Cardiac muscle cell (in vitro differentiated cells and primary cell): ENCODE measurements at places on chromosomes 5 and 9.
A peak's percentile ranks its signal among the peaks of the same experiment; 100 is the strongest.

GRCh38 chr5:153866176-153866575, 172.5 kb downstream of the FAM114A2 start:
- no peak for DNase-seq

DNA sequence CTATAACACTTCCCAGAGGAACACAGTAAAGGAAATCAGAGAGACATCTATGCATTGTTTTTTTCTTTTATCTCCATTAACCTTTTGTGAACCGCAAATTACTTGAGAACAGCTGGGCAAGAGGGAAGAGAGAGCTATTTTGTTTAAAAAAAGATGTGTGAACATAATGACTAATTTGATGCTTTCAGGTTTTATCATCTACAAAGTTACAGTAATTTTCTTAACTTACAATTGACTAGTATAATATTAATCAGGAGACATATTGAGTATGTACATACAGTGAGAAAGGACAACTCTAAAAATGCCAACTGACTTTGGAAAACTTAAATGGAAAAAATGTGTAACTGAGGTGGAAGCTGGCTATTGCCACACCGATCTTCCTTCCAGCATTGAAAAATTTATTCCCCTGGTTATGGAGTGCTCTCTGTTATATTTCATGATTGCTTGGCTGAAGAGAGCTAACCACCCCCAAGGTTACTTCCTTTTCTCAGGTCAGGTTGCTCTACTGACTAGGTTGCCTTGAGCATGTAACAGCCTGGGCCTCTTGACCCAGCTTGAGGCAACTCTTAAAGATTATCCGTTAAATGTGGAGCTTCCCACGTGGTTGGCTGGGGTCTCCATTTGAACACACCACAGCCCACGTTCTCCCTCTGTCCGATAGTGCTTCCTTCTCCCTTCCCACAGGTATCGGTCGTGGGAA, 62.6 kb upstream of the C6 start:
- no peak for DNase-seq

DNA sequence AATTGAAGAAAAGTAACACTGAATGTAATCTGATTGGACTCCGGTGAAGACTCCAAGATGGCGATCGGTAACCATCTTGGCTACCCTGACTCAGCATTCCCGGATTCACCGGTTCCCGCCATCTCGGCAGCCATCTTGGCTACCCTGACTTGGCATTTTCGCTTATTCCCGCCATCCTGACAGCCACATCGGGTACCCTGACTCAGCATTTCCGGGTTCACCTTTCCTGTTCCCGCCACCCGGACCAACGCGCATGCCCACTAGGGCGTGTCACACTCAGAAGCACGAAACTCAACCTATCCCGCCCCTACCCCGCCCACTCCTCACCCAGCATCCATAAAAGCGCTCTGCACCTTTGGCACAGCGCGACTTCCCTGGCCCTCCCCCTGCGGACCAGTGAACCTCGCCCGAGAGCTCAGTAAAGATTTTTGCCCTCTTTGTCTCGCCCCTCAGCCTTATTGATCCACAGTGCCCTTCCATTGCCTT, 17.2 kb downstream of the SPTLC1 start:
- DNase-seq = no peak

DNA sequence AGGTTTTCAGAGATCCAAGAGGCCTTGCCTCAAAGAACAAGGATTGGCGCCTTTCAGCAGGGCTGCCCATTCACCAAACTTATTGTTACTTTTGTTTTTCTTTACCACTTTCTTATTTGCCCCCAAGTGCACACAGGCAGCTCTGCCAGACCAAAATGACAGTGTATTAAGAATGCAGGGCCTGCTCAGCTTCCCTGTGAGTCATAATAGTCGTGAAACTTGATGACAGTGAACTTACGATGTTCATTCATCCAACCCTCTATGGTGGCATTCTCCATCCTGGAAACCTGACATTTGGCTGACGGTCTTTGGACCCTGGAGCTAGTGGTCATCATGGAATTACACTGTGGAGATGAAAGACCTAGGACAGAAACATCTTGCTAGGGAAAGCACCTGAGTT, 44.3 kb downstream of the UBE2QL1 start:
- DNase-seq = no peak

GRCh38 chr9:110188101-110188500, 19.9 kb downstream of the C9orf152 start:
- DNase-seq = no peak

DNA sequence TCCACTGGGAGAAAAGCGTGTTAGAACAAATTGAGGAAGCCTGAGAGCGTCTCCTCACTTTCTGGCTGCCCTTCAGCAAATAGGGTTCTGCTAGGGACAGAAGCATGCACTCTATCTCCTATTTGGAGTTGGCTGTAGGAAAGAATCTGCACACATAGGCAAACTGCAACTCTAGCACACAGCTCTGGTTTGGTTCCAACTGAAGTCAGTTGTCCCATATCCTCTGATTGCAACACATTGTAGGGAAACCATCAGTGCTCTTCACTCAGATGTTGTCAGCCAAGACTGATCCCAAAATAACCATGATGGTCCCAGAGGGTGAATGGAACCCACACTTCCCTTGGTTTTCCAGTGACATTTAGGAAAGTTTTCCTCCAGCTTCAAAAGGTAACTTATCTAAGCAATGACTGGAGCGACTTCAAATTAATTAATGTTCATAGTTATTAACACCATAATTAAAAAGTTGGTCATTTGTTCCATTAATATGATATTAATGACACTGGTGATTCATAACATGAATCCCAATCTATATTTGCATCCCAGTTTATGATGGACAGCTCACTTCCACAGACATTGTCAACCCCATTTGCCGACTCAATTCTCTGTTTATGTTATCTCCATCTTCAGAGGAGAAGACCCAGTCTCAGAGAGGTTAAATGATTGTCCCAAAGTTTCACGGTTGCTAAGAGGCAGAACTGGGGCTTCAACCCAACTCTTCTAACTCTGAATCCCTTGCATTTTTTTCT, 136.7 kb upstream of the ZNF462 start:
- DNase-seq = no peak

DNA sequence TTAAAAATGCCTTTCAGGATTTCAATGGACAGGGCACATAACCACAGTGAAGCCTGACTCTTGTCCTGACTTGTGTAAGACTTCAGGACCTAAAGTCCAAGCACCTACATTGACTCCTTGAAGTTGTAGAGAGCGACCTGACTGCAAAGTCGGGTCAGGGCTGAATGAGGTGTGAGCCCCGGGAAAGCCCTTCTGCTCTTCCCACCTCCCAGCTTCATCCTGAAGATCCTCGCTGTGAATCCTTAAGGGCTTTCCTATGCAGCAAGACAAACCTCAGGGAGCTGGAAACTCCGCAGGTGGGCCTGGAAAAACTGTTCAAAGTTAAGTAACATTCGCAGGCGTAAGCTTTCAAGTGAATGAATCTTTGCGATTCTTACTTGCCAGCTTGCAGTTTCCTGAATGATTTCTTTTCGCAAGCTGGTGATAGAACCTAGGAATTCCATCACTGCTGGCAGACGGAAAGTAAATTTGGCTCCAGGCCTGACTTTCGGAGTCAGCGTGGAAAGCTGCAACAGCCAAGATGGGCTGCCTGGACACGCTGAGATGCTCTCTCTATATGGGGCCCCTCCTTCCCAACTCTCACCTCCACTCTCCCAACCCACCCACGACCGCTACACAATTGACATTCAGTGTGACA, 10.9 kb downstream of the SEMA5A start:
- peak; percentile 50 for DNase-seq

DNA sequence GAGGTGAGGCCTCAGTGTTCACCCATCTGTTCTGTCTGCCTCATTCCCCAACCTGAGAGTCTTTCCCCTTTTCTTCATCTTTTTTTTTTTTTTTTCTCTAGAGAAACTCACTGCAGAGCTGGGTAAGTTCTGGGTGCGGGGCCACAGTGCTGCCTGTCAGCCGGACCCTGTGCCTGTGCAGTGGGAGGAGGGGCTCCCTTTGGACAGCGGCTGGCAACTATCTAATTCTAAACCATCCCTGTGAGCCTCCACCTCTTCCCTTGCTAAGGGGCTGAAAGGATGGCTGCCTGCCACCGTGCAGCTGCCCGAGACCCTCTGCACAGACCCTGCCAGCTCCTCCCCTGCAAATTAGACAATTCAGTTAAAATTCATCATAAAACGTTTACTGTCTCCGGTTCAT, 14.1 kb downstream of the BTNL9 start:
- DNase-seq = no peak

- DNase-seq = peak; percentile 43
Measured at GRCh38 chr5:149667084-149667828, 62.9 kb upstream of the PPARGC1B start.

DNA sequence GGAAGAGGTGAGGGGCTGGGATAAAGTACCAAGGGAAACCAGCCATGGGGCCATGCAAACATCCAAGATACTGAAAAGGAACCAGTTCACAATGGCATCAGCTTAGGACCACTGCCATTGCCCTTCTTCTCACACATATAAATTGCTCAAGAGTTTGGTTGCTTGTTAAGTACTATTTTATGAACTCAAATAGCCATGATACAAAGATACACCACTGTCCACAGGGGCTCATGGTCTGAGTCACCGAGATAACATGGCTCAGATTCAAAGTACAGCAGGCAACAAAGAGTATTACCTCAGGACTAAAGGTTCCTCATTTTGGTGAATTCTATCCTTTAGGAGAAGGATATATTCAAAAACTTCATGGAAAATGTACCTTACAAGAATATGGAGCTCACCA, 55.6 kb downstream of the FANCC start:
- peak; percentile 57 for DNase-seq

GRCh38 chr9:108160039-108160438, 670.5 kb upstream of the KLF4 start:
- DNase-seq = no peak

DNA sequence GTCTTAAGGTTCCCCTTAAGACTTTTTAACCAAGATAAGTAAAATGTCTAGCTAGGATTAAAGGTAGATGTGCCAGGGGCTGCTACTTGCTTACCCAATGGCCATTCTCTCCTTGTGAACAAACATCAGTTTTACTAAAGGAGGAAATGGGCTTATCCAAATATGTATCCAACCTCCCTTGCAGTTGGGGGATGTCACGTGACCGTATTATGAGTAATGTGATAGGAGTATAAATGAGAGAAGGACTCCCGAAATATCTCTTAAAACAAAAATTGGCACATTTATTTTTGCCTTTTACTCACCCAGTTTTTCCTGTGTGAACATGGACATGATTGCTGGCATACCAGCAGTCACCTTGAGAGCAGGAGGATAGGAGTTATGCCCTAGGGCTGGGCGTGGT, 247.9 kb downstream of the NFIB start:
- DNase-seq = no peak

- DNase-seq = no peak
Measured at GRCh38 chr5:75617736-75618352, 6.6 kb downstream of the ANKDD1B start.
